ENCODE measurements at places on chromosomes 13 and 19.

- DNase-seq: peak; percentile 25
Observed at GRCh38 chr19:40717325-40717879, 490 bp downstream of the ITPKC start.

- no peak for DNase-seq
Observed at GRCh38 chr19:5172859-5173630, 167.6 kb downstream of the PTPRS start.

DNA sequence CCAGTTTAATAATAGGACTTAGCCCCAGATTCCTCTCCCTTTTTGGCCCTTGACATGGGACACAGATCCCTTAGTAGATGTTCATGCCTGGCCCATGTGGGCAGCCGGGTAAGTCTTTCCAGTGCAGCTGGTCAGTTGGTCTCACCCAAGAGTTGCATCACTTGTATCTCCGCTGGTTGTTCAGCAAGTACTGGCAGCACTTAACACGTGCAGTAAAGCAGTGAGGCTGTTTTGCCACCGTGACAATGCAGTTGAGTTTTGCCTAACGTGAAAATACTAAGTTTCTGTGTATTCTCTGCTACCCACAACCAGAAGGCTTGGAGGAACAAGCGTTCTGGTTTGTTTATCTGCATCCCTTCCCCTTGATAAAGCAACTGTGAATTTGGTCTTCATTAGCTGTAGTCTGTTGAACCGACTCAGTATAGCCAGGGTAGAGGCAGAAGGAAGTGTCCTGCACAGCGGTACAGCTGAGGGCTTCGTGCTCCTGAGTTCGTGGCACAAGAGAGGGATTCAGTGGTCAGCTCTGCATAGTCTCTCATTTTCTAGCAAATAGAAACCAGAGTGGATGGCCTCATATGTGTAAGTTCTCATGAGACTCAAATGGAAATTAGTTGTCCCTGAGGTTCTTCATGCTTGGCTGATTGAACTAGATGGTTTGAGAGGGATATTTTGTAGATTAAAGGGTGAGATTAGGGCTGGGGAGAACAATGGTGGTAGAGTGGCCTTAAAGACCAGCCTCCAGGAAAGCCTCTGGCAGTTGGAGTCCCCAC lies 50.3 kb downstream of the ARHGEF7 start:
- DNase-seq: no peak

DNA sequence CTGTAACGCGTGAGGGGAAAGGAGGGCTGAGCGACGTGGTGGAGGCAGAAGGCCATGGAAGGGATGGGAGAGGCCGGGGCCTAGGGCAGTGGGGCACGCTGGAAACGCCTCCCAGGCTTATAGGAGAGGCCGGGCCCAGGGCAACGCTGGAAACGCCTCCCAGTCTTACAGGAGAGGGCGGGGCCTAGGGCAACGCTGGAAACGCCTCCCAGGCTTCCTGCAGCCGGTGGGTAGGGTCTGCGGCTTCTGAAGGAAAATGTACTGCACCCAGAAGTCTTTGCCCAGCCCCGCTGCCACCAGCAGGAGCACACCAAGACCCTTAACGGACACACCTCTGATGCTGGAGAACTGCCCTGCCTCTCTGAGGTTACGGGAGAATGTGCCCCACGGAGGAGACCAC lies 9.1 kb downstream of the CACTIN start:
- DNase-seq: no peak

DNA sequence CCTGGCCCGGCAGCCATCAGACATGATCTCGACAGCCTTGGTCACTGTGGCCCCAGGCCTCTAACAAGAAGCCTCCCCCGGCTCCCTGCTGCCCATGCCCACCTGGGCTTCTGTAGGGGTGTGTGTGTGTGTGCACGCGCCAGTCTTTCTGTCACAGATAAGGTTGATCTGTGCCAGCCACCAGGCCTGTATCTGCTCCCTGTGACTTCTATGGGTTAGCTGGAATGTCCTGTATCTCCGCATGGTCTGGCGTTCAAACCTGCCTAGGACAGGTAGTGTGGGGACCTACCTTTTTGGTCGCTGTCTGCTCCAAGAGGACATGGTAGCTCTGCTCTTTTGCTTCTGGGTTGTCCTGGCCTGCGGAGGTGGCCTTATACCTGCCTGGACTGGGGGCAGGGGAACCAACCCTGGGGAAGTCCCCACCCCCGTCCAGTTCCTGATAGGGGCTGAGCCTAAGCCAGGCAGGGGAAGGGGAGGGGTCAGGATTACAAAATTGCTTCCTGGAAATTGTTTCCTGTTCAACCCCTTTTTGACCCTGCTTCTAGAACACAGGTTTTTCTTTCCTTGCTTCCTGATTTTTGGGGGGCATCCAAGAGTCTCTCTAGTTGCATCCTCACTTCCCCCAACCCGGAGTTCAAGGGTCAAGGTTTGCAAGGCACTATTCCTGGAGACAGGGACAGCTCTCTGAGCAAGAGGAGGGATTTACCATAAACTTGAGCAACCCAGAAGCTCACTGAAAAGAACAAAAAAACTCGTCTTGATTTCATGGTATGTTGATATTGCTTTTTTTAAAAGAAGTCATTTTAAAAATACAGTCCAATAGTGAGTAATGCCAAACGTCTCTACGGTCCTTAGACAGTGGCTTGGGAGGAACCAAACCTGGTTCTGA lies at the start of gene LRG1:
LRG1 (minus strand) TSS at position 344 of the 889 bp plus-strand sequence; CDS start at position 321, 23 bp downstream.
- no peak for DNase-seq

DNA sequence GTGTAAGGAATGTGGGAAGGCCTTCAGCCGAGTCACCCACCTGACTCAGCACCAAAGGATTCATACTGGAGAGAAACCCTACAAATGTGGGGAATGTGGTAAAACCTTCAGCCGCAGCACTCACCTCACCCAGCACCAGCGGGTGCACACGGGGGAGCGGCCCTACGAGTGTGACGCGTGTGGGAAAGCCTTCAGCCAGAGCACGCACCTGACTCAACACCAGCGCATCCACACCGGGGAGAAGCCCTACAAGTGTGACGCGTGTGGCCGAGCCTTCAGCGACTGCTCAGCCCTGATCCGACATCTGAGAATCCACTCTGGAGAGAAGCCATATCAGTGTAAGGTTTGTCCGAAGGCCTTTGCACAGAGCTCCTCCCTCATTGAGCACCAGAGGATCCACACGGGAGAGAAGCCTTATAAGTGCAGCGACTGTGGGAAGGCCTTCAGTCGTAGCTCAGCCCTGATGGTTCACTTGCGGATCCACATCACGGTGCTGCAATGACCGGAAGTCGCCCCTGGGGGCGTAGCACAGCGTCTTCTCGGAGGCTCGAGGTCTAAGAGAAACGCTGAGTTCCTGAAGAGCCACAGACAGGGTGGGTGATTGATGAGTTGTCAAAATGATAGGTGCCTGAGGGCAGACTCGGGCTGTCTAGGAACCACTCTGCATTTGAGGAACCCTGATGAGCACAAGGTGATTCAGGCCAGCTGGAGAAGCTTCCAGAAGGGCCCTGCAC lies 12.2 kb downstream of the ZSCAN22 start:
- DNase-seq: no peak

DNA sequence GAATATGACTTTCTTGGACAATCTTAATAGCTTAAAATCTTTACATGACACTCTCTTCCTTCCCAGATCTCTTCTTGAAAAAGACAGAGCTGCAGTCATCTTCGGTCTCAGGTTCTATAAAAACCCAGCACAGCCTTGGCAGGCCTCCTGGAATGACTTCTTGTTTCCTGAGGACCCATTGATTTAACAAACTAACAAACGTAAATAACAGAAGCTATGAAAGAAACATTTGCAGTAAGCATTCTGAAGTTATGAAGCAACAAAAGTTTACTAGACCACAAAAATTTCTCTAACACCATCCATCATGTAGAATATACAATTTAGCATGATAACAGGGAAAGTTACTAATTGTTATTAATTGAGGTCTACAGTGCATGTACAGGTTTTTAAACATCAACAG lies 62.8 kb upstream of the STARD13 start:
- DNase-seq: no peak

- no peak for DNase-seq
Observed at GRCh38 chr13:86710013-86710412, 910.8 kb upstream of the SLITRK6 start.

- peak; percentile 26 for DNase-seq
Observed at GRCh38 chr19:4454747-4455718, 2.6 kb downstream of the UBXN6 start.

- DNase-seq: peak; percentile 38
Observed at GRCh38 chr13:51067210-51067701, 43.8 kb downstream of the C13orf42 start.

- no peak for DNase-seq
Observed at GRCh38 chr13:80481588-80481987, 140.7 kb upstream of the SPRY2 start.

DNA sequence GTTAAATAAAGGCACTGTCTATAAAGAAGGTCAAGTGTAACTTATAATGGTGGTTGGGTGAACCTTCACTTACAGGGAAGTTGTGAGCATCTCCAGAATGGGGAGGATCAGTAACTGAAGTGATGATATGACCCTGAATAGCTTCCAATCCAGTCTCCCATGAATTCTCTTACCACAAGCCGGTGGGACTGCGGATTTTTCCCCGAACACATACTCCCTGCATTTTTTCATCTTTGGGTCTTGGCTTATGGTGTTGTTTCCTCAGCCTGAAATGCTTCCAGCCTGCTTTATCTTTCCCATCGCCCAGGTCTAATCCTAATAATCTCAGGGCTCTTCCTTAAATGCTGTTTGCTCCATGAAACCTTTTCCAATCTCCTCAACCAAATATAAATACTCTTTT lies 2.0 kb upstream of the CSNK1A1L start:
- no peak for DNase-seq

DNA sequence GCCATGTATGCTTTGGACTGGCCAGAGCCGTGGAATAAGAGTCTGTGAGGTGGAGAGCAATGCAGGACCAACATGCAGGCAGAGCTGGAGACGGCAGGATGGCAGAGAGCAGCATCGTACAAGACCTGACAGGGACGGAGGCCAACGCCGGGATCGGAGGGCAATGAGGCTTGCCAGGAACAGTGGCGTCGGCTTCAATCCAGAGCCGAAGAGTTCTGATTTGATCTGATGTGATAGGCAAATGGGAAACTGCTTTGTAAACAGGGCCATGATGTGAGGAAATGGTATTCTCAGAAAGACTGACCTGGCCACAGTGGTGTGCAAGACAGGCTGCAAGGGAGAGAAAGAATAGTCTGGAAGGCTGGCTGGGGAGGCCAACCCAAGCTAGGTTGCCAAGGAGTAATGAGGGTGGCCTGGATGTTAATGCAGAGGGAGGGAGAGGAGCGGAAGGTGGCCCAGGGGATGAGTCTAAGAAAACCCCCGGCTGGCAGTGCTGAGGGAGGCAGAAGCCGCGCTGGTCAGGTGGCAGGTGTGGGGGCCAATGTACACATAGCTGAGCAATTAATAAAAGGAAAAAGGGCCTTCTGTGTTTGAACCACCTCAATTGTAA lies 26.7 kb downstream of the RCBTB2 start:
- no peak for DNase-seq

DNA sequence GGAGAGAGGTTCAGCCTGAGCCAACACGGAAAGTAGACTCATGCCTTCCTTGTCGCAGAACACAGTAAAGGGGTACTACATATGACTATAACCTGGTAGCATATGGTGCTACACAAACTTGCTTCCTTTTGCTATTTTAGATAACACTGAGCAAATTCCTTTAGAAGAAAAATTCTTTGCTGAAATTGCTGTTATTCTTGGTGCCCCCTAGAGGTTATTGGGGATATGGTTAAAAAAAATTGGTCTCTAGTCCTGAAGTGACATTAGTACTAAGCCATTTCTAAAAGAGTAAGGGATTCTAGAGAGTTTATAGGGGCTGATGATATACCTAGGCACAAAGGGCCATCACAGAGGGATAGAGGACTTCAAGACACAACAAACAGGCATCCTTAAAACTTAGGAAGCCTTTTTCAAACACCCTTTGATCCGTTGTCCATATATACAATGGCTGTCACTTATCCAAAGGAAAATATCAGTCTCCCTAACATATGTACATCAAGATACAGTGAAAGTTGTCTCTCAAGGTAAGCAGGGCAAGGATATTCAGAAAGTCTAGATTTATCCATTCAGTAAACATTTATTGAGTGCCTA lies 13.9 kb upstream of the HS6ST3 start:
- no peak for DNase-seq

DNA sequence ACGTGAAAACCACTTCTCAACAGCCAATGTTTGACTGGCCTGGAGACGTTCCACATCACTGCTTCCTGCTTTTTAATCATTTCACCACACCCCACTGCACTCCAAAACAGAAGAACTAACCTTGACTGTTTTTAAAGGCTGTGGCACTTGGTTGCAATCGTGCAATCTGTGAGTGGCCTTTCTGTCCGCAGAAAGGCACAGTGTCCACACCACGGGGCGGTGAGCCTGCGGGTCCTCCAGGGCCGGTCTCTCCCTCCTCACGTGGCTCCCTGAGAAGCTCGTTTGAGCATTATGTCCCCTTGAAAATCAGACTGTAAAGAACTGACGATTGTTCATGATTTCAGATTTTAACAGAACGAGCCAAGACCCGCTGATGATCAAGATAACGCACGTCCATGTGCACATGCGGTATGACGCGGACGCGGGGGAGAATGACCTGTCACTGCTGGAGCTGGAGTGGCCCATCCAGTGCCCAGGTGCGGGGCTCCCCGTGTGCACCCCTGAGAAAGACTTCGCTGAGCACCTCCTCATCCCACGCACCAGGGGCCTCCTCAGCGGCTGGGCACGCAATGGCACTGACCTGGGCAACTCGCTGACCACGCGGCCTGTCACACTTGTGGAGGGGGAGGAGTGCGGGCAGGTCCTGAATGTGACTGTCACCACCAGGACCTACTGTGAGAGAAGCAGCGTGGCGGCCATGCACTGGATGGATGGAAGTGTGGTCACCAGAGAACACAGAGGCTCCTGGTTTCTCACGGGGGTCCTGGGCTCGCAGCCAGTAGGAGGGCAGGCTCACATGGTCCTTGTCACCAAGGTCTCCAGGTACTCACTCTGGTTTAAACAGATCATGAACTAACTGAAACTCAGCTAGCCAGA lies 13.0 kb downstream of the PROZ start:
- DNase-seq: no peak

DNA sequence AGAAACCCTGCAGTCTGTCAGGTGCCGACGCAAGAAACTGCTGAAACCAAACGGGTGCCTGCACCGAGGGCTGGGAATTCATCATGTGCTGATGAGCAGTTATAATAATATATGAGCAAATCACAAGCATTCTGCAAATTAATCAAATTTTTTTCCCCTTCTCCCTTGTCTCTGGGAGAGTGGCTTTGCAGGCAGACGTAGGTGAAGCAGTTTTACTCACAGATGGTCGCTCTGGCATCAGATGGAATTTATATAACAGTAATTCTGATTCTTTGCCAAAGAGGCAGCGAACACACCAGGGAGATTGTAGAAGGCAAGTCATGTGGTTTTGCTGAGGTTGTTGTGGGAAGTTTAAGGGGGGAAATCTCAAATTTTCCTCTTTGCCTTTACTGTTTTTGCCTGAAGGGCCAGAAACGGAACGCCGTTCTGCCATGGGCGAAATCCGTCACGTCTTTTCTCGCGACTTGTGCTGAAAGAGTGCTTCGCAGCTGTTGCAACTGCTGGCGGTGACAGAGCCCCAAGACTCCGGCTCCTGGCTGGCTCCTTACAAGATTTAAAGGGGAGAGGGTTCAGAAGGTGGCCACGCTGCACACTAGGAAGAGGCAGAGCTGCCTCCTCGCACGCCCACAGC lies 320.1 kb downstream of the ZNF536 start:
- peak; percentile 81 for DNase-seq
